ENCODE measurements at places on chromosomes 12 and 14.
A peak's percentile ranks its signal among the peaks of the same experiment; 100 is the strongest.

DNA sequence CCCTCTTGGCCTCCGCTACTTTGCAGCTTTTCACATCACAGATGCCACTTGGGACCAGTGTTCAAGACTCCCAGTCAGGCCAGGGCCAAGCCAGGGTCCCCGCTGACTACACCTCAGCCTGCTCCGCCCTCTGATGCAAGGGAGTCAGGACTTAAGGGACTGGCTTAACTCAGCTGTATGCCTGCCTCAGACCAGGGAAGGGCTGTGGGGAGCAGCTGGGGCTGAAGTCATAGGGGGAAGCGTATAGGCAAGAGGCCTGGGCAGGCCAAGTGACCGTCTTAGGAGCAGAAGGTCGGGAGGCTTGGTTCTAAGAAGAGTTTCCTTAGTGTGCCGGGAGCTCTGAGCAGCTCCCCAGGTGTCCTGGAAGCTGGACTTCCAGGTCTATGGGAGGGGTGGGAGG, 21.9 kb downstream of the KDM2B start:
- DNase-seq: no peak

DNA sequence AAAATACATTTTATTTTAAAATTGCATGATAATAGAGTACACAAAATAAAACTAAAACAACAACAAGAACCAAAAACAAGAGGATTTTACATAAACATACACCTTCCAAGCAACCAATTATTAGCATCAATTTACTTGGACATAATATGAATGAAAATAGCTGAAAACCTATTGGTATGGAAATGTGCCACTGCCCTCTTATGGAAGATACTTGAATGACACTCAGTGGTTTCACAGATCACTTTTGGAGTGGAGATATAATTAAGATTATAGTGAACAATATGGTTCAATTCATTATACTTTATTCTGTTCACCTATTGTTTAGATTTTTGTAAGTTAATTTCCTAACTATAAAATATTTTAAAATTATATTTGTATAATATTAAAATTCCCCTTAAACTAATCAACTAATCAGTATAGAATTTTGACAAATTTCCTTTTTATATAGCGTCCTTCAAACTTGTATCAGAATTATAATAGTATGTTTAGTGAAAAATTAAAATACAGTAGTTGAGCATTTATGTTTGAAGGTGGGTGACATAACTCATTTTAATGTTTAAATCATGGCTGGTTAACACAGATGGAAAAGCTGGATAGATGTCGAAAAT, 70.1 kb downstream of the SLC6A15 start:
- DNase-seq: no peak

DNA sequence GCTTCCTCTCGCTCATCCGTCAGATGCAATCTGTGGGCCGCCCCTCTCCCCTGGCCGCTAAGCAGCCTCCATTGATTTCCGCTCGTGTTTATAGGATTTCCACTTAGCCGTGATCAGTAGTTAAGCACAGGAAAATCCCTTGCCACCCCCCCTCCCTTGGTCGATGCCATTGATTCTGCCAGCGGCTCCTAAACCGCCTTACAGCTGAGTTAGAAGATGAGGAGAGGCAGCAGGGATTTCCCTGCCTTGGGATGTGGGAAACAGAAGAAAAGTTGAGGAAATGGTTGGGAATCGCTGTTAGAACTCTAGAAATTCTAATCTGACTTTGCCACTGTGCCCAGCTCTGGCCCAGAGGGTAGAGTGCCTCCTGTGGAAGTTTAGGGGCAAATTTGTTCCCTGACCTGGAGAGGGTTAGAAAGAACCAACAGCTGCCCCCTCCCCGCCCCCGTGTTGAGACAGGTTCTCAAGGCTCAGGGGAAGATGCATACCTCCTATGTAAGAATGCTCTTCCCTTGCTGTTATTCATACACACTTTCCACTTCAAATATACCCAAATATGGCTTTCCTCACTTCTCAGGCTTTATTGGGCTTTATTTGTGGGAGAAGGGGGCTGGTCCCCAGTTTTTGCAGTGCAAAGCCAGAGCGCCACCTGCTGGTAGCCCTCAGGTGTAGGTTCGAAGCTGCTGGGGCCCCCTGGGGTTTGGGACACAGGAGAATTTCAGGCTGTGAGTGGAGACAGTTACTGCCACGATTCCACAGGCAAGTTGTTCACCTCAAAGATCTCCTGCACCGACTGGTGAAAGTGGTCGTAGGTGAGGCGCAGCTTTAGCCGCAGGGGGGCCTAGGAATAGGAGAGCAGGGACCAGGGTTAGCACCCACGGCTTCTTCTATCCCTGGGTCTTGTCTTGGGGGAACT, 3.2 kb downstream of the THTPA start:
- no peak for DNase-seq

DNA sequence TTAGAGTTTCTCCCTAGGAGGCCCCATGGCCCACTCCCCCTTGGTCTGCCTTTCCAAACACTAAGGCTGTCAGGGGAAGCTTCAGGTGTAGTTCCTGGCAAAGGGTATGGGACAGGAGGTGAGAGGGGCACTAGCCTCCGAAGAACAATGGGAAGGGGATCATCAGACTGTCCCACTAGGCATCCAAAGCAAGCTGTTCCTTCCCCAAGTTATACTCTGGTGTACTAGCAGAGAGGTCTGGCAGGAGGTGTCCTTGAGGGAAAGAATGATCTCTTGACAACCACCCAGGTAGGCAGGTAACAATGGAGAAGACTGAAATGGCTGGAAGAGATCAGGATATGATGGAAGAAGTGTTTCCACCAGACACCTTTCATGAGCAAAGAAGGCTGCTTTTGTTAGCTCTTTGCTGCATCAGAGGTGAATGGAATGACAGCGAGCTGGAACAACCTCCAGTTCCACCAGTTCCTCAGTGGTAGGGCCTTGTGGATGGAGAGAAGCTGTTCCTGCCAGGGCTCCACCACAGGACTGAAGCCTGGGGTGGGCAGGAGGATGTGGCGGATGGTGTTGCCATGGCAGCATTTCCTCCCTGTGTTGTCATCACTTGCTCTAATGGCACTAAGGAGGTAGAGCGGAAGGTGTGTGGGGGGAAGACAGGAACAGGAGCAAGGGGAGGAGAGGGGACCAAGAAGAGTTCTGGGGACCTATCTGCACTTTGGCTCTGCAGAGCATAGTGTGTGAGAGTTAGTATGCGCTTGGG, 2.3 kb upstream of the AGAP2 start:
- peak; percentile 53 for DNase-seq

DNA sequence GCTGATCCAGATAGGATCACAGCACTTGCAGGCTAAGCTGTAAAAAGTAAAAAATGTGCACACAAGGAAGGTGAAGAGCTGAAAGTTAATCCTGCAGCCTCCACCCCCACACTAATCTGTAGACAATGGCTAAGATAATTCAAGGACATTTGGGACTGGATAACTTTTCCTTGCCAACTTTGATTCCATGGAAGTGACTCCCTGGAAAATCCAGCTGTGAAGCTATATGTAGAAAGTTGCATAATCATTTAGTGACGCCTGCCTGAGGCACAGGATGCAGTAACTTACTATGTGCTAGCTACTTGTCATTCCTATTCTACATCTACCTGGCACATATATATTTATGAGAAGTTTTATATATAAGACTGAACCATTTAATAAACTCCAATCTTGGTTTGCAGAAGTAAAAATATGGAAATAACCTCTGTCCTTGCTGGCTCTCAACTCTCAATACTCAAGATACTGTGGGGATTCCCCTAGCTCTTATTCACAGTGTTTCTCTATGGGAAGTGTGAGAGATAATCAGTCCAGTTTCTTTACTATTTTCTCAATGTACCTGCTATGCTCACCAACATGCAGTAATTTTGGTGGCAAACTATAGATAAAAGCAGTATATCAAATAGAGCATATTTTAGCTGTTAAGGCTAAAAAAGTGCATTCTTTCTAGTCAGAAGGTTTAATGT, 14.8 kb downstream of the LDHB start:
- DNase-seq: no peak

- DNase-seq: no peak
These were observed 68.8 kb downstream of the MDGA2 start for GRCh38 chr14:47606566-47606965.

GRCh38 chr14:70782361-70782760, 27.0 kb downstream of the MAP3K9 start:
- DNase-seq: no peak

GRCh38 chr12:45887544-45887943, 102.8 kb downstream of the SCAF11 start:
- no peak for DNase-seq

DNA sequence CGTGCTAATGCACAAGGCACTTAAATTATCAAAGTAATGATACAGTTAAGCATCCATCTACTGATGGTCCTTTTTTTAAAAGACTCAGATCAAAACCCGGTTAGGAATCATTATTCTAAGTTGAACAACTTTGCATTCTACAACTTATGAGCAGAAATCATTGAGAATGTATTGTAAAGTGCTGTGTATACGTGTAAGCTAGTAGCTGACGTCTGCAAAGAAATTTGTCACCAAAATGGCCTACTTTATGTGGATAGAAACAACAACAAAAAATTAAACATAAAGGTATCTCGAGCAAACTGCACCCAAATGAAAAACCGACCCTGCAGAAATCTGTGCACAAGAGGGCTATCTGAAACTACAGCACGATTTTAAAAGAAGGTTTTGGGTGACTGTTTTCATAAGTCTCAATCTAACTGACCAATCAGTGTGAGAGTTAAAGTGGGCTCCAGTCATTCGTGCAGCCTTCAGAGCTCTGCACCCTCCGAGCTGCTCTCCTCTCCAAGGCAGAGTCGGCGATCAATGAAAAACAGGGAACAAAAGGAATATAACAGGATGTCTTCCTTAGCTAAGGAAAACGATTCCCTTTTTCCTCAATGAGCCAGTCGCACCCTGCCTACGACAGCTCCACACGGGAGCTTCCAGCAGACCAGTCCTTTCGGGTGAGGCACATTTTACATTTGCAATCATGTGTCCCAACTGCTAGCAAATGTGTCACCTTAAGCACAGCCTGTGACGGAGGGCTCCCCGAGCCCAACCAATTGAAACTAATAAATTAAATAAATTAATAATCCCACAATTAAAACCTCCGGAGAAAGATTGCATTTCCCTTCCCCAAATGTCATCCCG, 200.7 kb upstream of the FOXN3 start:
- no peak for DNase-seq

GRCh38 chr12:116066381-116067230, 210.9 kb downstream of the MED13L start:
- DNase-seq: no peak
